ENCODE measurements at places on chromosomes 7 and 10.

DNA sequence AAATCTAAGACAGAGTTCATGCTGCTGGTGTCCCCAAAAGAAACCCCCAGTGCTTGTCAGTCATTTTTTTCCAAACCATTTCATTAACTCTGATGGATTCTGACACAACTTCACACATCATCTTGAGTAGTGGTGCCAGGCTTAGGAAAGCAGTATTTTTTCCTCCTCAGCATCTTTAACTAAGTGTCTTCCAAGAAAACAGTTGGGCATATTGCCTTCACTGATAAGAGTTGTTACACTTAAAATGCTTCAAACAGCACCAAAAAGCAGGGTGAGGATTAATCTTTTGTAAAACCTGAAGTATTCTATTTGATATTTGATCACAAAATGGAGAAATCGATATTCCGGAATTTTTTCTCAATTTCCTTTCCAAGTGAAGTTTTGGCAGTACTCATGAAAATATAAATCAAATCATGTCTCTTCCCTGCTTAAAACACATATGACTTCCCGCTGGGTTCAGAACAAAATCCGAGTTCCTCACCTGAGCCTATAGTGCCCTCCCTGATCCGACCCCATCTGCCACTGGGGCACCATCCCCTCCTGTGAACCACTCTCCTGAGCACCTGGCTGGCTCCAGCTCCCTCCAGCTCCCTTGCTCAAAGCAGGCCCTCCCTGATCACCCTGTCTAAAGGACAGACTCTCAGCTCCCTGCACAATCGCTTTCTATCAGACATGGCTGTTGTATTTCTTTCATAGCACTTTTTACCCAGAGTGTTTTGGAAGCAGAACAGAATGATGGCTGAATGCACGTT lies 61.6 kb downstream of the CYTH3 start:
- H3K36me3 ChIP-seq = no peaks in the 10 kb centered on the region
- H3K4me3 ChIP-seq = no peak overlapping the region
- H3K27ac ChIP-seq = no peak overlapping the region
- H3K4me1 ChIP-seq = peaks cover 31% of the 10 kb centered on the region

DNA sequence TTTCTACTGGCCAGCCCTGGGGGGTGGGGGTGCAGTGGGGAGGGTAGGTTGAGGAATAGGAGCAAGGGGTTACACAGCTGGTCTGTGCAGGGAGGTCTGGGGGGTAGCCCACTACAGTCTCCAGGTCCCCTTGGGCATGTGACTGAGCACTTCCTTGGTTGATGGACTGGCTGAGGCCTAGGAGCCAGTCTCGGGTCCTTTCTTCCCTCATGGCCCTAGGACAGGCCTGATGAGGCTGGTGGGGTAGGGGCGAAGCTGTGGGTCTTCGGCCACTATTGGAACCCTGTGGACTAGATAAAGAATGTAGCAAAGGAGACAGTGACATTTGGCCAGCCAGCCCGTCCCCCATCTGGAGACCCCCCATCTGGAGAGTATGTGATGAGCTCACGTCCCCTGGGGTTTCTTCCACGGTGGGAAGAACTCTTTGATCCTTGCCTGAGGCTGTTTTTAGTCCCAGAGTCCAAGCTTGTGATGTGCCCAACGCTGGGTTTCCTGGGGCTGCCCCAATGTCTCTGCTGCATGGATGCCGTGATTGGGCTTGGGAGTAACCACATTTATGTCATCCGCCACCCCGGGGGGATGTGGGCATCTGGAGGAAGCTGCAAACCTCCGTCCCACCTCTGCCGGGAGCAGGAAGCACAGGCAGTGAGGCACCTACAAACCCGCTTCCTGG lies 20.7 kb downstream of the FAM241B start:
- no peaks in the 10 kb centered on the region for H3K36me3 ChIP-seq
- peaks cover 10% of the 10 kb centered on the region for H3K4me1 ChIP-seq
- H3K27me3 ChIP-seq = no peaks in the 10 kb centered on the region
- H3K27ac ChIP-seq = no peak overlapping the region
- no peak overlapping the region for H3K4me3 ChIP-seq

DNA sequence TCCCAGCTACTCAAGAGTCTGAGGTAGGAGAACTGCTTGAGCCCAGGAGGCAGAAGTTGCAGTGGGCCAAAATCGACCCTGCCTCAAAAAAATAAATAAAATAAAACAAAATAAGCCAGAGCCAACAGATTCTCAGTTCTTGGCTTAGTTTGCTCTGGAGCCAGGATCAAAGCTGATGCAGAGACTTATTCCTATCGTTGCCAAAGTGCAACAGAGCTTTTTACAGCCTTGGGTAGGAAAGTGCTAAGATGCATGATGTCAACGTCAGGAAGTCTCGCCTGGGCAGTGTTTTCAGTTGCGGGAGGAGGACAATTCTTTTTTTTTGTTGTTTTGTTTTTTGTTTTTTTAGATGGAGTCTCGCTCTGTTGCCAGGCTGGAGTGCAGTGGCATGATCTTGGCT lies 43.8 kb upstream of the CYTH3 start:
- no peaks in the 10 kb centered on the region for H3K27me3 ChIP-seq
- DNase-seq = no peak
- peak overlapping the region; percentile 16 for H3K27ac ChIP-seq
- H3K36me3 ChIP-seq = no peaks in the 10 kb centered on the region
- H3K4me1 ChIP-seq = peaks cover 15% of the 10 kb centered on the region
- no peak overlapping the region for H3K4me3 ChIP-seq

GRCh38 chr7:135251496-135252391 lies 18.1 kb downstream of the STRA8 start:
- H3K4me1 ChIP-seq = peaks cover 28% of the 10 kb centered on the region
- H3K36me3 ChIP-seq = no peaks in the 10 kb centered on the region
- no peak overlapping the region for H3K27ac ChIP-seq
- H3K27me3 ChIP-seq = no peaks in the 10 kb centered on the region
- no peak overlapping the region for H3K4me3 ChIP-seq
- DNase-seq = no peak

GRCh38 chr7:5743803-5744202 lies 37.7 kb downstream of the RNF216 start:
- H3K27ac ChIP-seq = no peak overlapping the region
- H3K27me3 ChIP-seq = no peaks in the 10 kb centered on the region
- no peaks in the 10 kb centered on the region for H3K4me1 ChIP-seq
- H3K36me3 ChIP-seq = peaks cover 46% of the 10 kb centered on the region
- H3K4me3 ChIP-seq = no peak overlapping the region

DNA sequence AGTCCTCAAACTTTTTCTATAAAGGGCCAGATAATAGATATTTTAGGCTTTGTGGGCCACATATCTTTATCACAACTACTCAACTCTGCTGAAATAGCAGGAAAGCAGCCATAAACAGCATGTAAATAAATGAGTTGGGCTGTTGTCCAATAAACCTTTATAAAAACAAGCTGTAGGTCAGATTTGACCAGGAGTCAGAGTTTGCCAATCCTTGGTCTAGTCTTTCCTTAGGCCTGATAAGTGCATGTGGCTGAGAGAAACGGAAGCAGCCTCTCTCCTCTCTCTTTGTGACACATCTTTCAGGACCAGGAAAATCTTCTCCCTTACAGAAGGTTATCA lies 724.5 kb downstream of the GRID1 start:
- H3K4me3 ChIP-seq = no peak overlapping the region
- no peak overlapping the region for H3K27ac ChIP-seq
- H3K4me1 ChIP-seq = no peaks in the 10 kb centered on the region
- DNase-seq = no peak

GRCh38 chr7:16980539-16980938 lies 98.8 kb upstream of the AGR3 start:
- H3K27ac ChIP-seq = no peak overlapping the region
- no peak overlapping the region for H3K4me3 ChIP-seq
- no peaks in the 10 kb centered on the region for H3K4me1 ChIP-seq
- H3K36me3 ChIP-seq = no peaks in the 10 kb centered on the region
- no peaks in the 10 kb centered on the region for H3K27me3 ChIP-seq
- DNase-seq = no peak

- no peaks in the 10 kb centered on the region for H3K27me3 ChIP-seq
- H3K4me1 ChIP-seq = no peaks in the 10 kb centered on the region
- DNase-seq = no peak
- no peaks in the 10 kb centered on the region for H3K36me3 ChIP-seq
- no peak overlapping the region for H3K27ac ChIP-seq
These were observed 453.5 kb downstream of the AUTS2 start for GRCh38 chr7:70051726-70052125.

DNA sequence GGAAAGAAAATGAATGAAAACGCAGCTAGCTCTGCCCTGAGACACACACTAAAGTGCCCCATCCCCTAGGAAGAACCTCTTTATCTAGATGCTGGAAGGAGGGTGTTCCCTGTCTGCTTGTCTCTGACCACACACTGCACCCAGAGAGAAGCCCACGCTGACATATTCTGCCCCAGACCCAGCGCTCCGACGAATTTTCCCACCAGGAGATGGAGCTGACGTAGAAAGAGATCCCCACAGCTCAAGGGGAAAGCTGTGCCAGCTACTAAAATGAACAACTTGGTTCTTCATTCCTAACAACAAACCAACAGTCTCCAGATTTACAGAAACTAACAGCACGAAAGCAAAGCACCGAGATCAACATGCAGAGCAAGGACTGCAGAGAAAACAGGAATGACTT lies 73.3 kb downstream of the KIAA1549 start:
- H3K27me3 ChIP-seq = no peaks in the 10 kb centered on the region
- no peak for DNase-seq
- no peaks in the 10 kb centered on the region for H3K36me3 ChIP-seq
- H3K27ac ChIP-seq = no peak overlapping the region
- H3K4me3 ChIP-seq = no peak overlapping the region
- H3K4me1 ChIP-seq = no peaks in the 10 kb centered on the region

DNA sequence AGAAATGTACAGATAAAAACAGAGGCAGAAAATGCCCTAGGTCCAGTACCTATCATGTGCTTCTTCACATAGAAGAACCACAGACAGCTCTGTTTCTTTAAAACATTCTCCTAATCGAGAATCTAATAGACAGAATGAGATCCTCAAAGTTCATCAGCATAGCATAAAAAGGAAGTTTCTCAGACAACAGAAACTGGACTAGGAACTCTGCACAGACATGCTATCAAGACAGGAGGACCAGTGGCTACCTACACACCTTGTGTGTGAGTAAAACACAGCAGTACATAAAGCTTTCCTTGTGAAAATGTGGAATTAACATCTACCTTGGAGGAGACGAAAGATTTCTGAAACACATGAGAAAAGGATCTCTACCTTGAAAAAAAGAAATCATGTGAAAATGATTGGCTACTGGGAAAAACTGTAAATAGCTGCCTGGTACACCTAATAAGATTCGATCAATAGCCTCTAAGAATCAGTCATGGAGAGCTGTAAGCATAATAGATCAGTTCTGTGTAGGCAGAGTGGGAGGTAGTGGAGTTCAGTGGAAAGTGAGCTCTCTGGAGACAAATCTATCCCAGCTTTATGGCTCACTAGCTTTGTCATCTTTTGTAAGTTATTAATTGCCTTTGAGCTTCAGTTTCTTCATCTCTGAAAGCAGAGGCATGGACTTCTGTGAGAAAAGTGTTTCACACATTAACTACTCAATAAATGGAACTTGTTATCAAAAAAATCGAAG lies 26.7 kb downstream of the ELAPOR2 start:
- no peak overlapping the region for H3K4me3 ChIP-seq
- peaks cover 6% of the 10 kb centered on the region for H3K4me1 ChIP-seq
- no peak overlapping the region for H3K27ac ChIP-seq
- no peak for DNase-seq

- H3K36me3 ChIP-seq = no peaks in the 10 kb centered on the region
- H3K27ac ChIP-seq = no peak overlapping the region
- no peaks in the 10 kb centered on the region for H3K4me1 ChIP-seq
- H3K4me3 ChIP-seq = no peak overlapping the region
- DNase-seq = no peak
These were observed 1326.4 kb upstream of the SORCS1 start for GRCh38 chr10:108490944-108491343.

GRCh38 chr7:39647816-39648215 lies 24.4 kb downstream of the RALA start:
- H3K36me3 ChIP-seq = no peaks in the 10 kb centered on the region
- no peak for DNase-seq

- H3K27ac ChIP-seq = no peak overlapping the region
- H3K4me3 ChIP-seq = no peak overlapping the region
- no peaks in the 10 kb centered on the region for H3K36me3 ChIP-seq
- DNase-seq = no peak
- H3K4me1 ChIP-seq = no peaks in the 10 kb centered on the region
These were observed 59.4 kb upstream of the MXI1 start for GRCh38 chr10:110147961-110148360.

DNA sequence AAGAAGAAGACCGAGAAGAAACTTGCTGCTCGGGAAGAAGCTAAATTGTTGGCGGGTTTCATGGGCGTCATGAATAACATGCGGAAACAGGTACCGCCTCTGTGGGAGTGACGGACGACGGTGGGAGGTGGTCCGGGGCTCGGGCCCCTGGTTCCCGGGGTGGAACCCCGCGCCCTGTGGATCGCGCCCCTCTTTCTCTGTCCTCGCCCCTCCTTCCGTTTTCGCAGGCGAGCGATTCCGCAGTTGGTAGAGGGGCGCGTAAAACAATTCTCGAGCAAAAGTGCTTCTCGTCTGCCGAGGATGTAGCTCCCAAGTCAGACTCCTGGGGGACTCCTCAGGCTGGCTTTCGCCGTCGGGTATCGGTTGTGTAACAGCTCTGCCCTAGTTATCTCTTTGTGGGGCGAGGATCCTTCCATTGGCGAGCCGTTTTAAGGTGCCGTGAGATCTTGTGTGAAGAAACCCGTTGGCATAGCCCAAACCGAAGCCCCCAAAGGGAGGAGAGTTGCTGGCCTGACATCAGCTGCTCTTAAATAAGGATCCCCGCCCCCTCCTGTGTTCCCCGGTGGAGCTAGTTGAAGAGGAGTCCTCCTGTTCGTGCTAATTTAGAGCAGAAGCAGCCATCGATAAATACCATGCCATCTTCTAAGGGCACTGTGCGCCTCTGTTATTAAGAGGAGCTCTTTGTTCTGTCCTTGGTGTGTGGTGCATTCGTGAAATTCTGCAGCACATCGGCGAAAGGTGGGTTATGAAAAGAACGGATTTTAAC lies 655 bp downstream of the KLHL7 start:
- peaks cover 4% of the 10 kb centered on the region for H3K36me3 ChIP-seq
- H3K4me3 ChIP-seq = peak overlapping the region; percentile 94
- peaks cover 35% of the 10 kb centered on the region for H3K4me1 ChIP-seq
- H3K27me3 ChIP-seq = no peaks in the 10 kb centered on the region

- DNase-seq = peak; percentile 30
- no peaks in the 10 kb centered on the region for H3K4me1 ChIP-seq
- no peaks in the 10 kb centered on the region for H3K27me3 ChIP-seq
- H3K4me3 ChIP-seq = no peak overlapping the region
- no peaks in the 10 kb centered on the region for H3K36me3 ChIP-seq
- no peak overlapping the region for H3K27ac ChIP-seq
These were observed 71.4 kb upstream of the SHH start for GRCh38 chr7:155883491-155884224.

- no peak overlapping the region for H3K4me3 ChIP-seq
- DNase-seq = no peak
- H3K27ac ChIP-seq = no peak overlapping the region
- no peaks in the 10 kb centered on the region for H3K36me3 ChIP-seq
These were observed 94.4 kb upstream of the STEAP4 start for GRCh38 chr7:88401009-88401623.

DNA sequence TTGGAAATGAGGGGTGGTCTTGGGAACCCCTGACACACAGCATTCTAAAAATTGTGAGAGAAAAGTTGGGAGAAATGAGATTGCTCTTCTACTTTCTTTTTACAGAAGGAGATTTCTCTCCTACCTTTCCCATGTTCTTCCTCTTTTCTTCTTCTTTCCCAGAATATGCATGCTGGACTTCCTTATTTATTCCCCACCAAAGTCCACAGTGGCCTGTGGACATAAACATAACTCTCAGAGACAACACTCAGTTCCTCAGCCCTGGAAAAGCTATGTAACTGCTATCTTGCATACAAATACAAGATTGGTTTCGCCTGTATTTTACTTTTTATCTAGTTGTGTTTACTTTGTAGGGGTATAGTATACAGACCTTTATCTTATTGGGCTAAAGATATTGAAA lies 54.6 kb upstream of the C1GALT1 start:
- no peak overlapping the region for H3K4me3 ChIP-seq
- DNase-seq = no peak
- H3K27me3 ChIP-seq = no peaks in the 10 kb centered on the region
